ENCODE measurements at places on chromosomes 16 and 17.
A peak's percentile ranks its signal among the peaks of the same experiment; 100 is the strongest.

GRCh38 chr17:62588109-62588508 lies 39.4 kb upstream of the MRC2 start:
- H3K27ac ChIP-seq, result no peak overlapping the region
- no peak overlapping the region for H3K4me3 ChIP-seq
- no peak for DNase-seq
- H3K4me1 ChIP-seq, result no peaks in the 10 kb centered on the region
- H3K27me3 ChIP-seq, result no peaks in the 10 kb centered on the region
- peaks cover 94% of the 10 kb centered on the region for H3K36me3 ChIP-seq

- no peak for DNase-seq
- H3K4me3 ChIP-seq, result no peak overlapping the region
- peaks cover 3% of the 10 kb centered on the region for H3K4me1 ChIP-seq
- peaks cover 10% of the 10 kb centered on the region for H3K27me3 ChIP-seq
Observed at GRCh38 chr16:88983165-88983564, 6.2 kb upstream of the CBFA2T3 start.

DNA sequence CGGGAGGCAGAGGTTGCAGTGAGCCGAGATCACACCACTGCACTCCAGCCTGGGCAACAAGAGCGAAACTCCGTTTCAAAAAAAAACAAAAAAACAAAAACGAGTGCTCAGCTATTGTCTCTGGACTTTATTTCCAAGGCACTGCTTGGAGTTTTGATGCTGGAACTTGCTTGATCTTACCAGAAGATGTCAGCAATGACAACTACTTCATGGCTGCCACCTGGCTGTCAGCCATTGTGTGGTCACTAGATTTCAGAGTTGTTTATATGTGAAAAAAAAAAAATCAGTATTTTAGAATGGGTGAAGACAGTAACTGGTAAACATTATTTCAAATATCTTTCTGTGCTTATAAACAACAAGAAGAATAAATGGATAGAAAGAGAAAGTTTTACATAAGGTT lies 26.3 kb upstream of the OR4D1 start:
- no peaks in the 10 kb centered on the region for H3K4me1 ChIP-seq
- H3K4me3 ChIP-seq, result no peak overlapping the region
- no peaks in the 10 kb centered on the region for H3K36me3 ChIP-seq
- H3K27ac ChIP-seq, result no peak overlapping the region
- H3K27me3 ChIP-seq, result no peaks in the 10 kb centered on the region
- no peak for DNase-seq

GRCh38 chr17:15157051-15157450 lies 108.1 kb downstream of the PMP22 start:
- H3K27ac ChIP-seq, result no peak overlapping the region
- H3K36me3 ChIP-seq, result no peaks in the 10 kb centered on the region
- no peaks in the 10 kb centered on the region for H3K4me1 ChIP-seq
- no peaks in the 10 kb centered on the region for H3K27me3 ChIP-seq

GRCh38 chr17:31492880-31493655 lies 101.6 kb downstream of the RAB11FIP4 start:
- peak; percentile 43 for DNase-seq
- H3K36me3 ChIP-seq, result no peaks in the 10 kb centered on the region
- peak overlapping the region; percentile 36 for H3K27ac ChIP-seq
- peaks cover 89% of the 10 kb centered on the region for H3K4me1 ChIP-seq
